ENCODE measurements at places on chromosomes 16 and 17.

DNA sequence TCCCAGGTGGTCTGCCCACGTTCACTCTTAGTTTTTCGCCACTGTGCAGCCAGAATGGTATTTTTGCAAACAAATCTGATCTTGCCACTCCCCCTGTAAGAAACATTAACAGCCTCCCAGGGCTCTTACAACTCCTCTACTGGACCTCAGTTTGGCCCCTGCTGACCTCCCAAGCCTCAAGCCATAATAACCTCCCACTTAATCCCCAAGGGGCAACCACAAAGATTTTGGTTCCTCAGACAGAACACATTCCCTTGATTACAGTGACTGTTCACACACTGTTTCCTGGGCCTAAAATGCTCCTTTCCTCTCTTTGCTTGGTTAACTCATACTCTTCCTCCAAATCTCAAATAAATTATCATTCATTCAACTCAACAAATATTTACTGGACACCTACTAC is 21.5 kb upstream of the CD300E start:
- no peak for DNase-seq

DNA sequence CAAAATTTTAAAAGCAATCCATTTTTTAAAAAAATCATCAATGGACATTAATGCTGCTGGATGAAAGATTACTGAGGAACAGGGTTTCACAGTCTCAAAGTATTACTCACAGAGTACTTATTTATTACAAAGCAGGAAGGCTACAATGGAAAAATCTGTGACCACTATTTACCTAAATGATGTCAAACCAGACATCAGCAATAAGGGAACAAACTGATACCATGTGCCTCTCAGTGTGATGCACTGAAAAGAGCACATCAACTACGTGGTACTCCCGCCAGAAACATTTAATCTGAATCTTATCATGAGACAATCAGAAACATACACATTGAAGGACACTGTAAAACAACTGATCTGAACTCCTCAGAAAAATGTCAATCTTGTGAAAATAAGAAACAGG is 124.2 kb downstream of the PARN start:
- no peak for DNase-seq

- no peak for DNase-seq
These were observed 1736.4 kb downstream of the TP53TG3F start for GRCh38 chr16:35195864-35196216.

DNA sequence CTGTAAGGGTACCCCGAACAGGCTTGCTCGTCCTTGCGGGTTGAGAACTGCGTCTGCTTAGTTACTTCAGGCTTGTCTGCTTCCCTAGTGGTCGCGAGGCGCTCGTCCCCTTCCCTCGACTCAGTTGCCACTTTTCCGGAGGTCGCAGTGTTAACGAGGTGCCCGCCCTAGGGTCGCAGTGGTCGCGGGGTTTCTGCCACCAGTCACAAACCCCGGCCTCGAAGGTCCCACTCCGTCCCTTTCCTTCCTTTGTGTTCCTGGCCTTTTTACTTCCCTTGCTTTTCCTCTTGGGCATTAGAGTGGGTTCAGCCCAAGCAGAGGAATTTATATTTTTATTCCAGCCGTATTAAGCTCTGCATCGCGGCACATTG is 299 bp downstream of the NUP85 start:
- no peak for DNase-seq

All from T1000 (cell line).